ENCODE measurements at places on chromosomes 7 and 10.

- DNase-seq: no peak
These were observed 320.2 kb upstream of the FZD1 start for GRCh38 chr7:90944021-90944420.

DNA sequence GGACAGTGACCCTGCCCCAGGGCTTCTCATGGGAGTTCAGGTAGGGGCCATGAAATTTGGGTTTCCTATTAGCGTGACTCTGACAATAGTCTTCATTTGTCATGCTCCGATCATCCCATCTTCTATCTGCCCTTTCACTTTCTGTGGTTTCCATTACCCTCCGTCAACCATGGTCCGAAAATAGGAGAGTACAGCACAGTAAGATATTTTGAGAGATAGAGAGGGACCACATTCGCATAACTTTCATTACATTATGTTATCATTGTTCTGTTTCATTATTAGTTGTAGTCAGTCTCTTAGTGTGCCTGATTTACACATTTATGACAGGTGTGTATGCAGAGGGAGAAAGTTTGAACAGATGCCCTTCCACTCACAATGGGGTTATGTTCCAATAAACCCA lies 649.2 kb downstream of the SDK1 start:
- no peak for DNase-seq

- no peak for DNase-seq
These were observed 2.6 kb upstream of the MGAM2 start for GRCh38 chr7:142108728-142109505.

DNA sequence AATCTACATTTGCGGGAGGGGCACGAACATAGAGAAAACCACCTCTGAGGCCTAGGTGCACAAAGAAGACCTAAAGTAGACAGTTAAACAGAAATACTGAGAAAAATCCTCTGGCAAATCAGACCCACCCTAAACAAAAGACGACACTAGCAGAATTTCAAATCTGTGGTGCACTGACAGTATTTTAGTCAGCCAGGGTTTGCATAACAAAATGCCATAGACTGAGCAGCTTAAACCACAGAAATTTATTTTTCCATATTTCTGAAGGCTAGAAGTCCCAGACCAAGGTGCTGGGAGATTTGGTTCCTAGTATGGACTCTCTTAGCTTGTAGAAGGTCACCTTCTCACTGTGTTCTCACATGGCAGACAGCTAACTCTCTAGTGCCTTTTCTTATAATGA lies 26.3 kb downstream of the IPMK start:
- no peak for DNase-seq

DNA sequence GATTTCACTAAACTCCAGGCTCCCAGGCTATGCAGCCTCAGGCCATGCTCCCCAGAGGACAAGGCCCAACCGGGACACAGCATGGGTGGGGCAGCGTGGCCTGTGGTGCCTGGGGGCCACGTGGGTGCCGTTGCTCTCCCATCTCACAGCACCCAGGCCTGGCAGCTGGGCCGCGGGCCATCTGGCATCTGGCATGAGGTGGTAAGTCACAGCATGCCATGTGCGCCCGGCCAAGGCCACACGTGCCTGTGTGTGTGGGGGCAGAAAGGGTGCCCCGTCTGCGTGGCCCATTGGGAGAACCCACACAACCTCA lies 204.1 kb downstream of the EBF3 start:
- DNase-seq: no peak
